Fibroblast of the aortic adventitia (primary cell): ENCODE measurements at places on chromosomes 7 and 10.

DNA sequence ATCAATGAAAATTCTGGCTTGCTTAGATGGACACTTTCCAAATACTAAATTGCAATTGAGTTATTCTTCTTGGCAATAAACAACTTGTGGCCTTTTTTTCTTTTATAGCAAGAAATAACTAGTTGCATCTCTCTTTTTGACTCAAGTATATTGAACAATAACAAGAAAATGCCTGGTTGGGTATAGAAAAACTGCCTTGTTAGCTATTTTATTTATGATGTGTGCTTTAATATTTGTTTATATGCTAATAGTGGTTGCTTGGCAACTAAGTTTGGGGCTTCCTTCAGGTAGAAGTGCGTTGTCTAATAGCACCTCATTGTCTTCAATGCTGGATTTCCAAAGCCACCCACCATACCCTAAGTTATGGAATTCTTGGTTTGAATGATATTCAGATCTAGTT lies 30.1 kb upstream of the PPP1R3C start:
- no peak for DNase-seq

GRCh38 chr10:29791773-29792172 lies 157.0 kb upstream of the SVIL start:
- no peak for DNase-seq

DNA sequence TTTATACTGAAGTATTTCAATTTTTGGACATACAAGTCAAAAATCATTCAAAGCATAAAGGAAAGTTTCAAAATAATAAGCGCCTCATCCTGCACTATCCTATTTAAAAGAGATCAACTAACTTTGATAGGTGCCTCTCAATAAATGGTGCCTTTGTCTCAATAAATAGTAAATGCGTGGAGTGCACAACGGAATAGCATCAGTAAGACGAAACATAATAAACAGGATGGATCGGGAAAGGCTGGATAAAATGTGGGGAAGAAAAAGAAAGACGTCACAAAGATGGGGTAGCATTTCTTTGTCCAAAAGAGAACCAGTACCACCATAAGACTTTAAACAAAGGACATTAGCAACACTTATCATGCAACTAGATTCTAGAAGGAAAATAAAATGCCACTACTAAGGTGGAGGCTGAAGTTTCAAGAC lies 571 bp upstream of the PRKAR2B start:
- peak; percentile 8 for DNase-seq

- DNase-seq = peak; percentile 87
Observed at GRCh38 chr7:139775829-139776266, 1.9 kb downstream of the HIPK2 start.

DNA sequence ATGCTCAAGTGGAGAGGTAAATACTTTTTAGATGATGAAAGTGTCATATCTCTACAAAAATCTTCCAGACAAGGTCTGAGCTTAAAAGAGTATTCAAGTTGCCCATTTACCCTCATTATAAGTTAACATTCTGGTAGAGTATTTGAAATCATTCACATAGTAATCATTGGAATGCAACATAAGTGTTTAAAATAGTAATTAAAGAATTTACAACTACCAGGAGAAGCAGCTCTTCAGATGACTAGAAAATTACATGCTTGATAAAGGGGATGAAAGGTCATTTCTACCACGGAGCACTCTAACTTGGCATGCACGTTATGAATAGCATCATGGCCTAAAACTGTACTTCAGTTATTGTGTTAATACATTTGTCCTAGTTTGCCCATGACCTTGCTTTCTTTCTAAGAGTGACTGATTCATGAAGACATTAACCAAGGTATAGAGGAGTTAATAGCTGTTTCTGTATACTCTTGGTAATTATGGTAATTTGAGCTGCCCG lies 120.0 kb downstream of the SEMA3E start:
- DNase-seq = no peak

GRCh38 chr10:124678557-124679240 lies 65.5 kb downstream of the FAM53B start:
- DNase-seq = no peak

GRCh38 chr10:79152423-79152817 lies 83.7 kb downstream of the ZMIZ1 start:
- DNase-seq = peak; percentile 77

DNA sequence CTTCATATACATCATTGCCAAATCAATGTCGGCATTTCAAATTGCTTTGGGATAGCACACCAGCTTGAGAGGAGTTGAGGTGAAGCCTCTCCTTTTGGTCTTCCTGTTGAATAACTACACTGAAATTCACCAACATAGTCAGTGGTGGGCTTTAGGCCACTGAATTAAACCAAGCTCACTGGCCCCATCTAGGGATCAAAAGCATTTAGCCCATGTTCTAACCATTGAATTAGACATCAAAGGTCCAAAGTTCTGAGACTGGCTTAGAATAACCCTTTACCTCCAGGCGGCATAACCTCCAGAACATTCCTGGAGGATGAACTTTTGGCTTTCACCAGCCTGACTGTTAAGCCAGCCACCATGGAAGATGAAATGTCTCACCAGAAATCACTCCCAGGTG lies 54.6 kb downstream of the BPGM start:
- peak; percentile 61 for DNase-seq

GRCh38 chr7:55549457-55549856 lies 22.8 kb downstream of the VOPP1 start:
- DNase-seq = no peak
